Activated naive CD8-positive, alpha-beta T cell treated with anti-CD3 and anti-CD28 coated beads for 36 hours (primary cell): ENCODE measurements at places on chromosomes 1 and 21. TPM values are rescaled to one million over a fixed set of nuclear protein-coding genes. Genes with fewer than 3 reads are reported as not detected.

The KRTAP12-2 gene
- not detected for total RNA-seq

The LAD1 gene
- total RNA-seq, result not detected

The NID1 gene
- total RNA-seq, result 0.10 TPM

The BROX gene
- total RNA-seq, result 37.6 TPM

The KRTAP10-5 gene
- not detected for total RNA-seq

The PLCH2 gene
- 1.2 TPM for total RNA-seq
